ENCODE measurements at places on chromosomes 4 and X.

DNA sequence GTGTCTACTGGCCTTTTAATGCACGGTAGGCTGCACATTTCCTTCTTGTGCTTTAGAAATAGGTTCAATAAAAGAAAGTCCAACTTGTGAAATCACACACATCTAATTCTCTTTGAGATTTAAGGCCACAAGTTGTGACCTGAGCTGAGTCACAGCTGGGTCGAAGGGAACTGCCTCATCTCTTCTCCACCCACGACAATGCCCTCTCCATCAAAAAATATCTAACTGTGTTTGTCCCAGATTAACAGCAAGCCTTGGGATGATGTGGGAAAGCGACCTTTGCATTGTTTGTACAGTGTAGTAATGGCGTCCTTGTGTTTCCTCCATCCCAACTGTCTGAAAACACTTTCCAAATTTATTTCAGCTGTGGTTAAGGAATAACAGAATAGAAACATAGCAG lies 168.9 kb downstream of the AMELX start:
- DNase-seq, result no peak

- no peak for DNase-seq
Measured at GRCh38 chr4:131304686-131305085, 1844.4 kb upstream of the PCDH10 start.

GRCh38 chr4:41657561-41657960 lies 91.0 kb downstream of the PHOX2B start:
- DNase-seq, result no peak

DNA sequence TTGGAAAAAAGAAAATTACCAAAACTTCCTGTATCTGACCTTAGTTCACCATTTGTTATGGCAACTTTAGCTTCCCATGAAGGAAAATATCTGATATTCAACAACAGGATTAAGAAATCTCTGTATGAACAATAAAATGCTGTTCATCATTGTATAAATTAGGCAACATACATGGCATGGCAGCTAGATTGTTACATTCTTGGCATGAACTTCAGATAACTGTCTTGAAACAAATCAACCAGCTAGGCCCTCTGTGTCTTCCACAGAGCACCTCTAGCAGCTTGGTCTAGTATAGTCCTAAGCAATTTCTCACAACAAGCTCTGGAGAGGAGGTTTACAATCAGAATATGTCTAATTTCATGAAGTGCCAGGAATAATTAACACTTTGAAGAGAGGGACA lies 105.4 kb upstream of the PCDH7 start:
- no peak for DNase-seq

- DNase-seq, result no peak
Measured at GRCh38 chr4:151753056-151753455, 7.8 kb downstream of the GATB start.

GRCh38 chr4:72357908-72358307 lies 211.1 kb downstream of the ADAMTS3 start:
- DNase-seq, result no peak

GRCh38 chrX:3286196-3286945 lies 60.1 kb downstream of the MXRA5 start:
- peak; percentile 96 for DNase-seq

DNA sequence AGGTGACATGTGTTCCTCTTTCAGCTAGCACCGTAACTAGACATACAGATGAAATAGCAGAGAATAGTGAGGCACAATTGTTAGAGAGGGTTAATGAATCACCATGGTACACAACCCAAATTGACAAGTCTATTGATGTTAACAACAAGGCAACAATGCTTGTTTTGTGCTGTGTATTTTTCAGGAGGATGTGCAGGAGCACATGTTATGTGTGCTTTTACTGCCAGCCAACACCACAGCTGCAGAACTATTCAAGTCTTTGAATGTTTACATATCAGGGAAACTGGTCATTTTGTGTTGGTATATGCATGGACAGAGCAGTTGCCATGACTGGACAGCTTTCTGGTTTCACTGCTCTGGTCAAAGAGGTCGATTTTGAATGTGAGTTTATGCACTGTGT lies 32.8 kb downstream of the STBD1 start:
- no peak for DNase-seq

DNA sequence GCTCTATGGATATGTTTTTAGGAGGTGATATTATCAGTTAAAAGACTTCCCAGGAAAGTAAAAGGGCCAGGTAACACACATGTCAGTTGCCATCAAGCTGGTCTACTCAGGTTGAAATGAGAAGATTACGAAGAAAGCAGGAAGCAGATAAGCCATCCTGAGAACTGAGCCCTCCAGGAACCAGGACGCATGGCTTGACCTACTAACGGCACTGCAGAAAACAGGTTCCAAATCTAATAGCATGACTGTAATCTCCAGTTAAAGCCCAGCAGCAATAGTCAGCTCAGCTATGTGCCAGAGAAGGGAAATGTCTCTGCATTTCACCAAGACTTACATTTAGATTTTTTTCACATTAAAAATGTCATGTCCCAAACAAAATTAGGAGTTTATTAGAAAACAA lies 77.9 kb downstream of the APBB2 start:
- no peak for DNase-seq

DNA sequence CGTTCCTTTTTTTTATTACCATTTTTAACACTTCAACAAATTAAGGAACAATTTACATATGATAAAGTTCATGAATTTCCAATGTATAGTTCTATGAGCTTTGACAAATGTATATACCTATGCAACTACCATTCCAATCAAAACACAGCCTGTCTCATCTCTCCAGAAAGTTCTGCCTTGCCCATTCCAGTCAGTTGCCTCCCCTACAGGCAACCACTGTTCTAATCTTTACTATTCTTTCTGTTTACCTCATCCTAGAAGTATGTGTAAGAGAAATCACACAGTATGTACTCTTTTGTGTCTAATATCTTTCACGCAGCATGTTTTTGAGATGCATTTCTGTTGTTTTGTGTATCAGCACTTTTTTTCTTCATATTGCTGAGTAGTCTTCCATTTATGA lies 224.9 kb downstream of the KIT start:
- peak; percentile 35 for DNase-seq

- no peak for DNase-seq
Measured at GRCh38 chrX:13786048-13786447, 30.8 kb downstream of the GPM6B start.

DNA sequence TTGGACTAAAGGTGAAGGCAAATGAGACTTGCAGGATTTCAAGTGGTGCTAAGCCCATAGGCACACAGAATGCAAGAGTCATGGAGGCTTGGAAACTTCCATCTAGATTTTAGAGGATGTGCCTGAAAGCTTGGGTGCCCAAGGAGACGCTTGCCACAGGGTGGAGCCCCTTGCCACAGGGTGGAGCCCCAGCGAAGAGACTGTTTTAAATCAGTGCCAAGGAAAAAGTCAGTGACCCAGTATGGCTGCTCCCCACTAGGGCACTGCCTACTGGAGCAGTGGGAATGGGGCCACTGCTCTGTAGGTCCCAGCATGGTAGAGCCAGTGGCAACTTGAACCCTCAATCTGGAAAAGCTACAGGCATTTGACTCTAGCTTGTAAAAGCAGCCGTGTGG lies 794.2 kb upstream of the LCORL start:
- DNase-seq, result no peak

DNA sequence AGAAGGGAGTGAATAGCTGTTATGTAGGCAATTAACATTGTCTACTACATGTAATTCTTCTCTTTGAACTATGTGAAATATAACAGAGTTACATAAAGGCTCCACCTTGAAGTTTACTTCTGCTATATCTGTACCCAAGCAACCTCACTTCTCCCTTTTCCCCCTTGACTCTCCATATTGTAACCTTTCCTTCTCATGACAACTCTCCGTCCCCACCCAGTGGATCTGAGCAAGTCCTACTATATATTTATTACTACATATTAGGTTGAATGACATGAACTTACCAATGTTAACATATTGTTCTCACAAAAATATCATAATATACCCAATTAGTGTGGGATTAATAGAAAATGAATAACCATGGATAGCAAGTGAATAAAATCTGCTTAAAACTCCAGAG lies 93.2 kb upstream of the ATP8A1 start:
- DNase-seq, result no peak

DNA sequence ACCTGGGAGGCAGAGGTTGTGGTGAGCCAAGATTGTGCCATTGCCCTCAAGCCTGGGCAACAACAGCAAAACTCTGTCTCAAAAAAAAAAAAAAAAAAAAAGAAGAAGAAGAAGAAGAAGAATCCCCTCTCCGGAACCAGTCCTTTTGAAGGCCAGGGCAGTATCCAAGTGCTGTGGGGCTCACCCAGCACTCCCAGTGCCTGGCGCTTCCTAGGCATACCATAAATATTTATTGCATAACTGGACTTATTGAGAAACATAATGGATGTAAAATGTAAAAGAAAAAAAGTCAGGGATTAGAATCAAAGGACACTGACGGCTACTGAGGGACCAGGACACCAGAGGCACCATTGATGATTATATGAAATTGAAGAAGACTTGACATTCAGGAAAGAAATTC lies 162.1 kb upstream of the KIT start:
- no peak for DNase-seq

- no peak for DNase-seq
Measured at GRCh38 chrX:23118163-23118562, 118.4 kb downstream of the DDX53 start.

DNA sequence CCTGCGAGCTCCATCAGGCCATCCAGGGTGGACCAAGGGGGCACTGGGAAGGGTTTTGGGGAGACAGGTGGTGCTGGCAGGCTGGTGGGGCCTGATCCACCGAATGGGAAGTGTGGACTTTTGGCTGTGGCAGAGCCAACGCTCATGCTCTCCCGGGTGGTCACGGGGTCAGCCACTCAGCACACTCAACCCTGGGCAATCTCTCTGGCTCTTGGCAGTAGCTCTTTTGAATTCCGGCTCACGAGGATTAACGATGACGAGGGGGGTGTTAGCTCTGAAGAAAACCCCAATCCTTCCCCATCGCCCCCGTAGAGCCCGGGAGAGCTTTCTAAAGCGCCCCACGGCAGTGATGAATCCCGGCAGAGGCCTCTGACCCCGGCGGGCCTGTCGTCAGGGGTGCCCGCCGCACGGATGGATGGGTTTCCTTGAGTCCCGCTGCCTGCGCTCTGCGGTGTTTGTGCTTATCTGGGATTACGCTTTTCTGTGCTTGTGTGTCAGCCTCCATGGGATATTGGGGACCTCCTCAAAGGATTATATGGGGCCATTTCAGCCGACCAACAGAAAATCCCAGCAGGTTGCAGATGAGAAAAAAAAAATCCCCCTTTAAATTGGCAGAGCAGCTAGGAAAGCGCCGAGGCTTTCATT lies 156.8 kb upstream of the PSAPL1 start:
- DNase-seq, result no peak

DNA sequence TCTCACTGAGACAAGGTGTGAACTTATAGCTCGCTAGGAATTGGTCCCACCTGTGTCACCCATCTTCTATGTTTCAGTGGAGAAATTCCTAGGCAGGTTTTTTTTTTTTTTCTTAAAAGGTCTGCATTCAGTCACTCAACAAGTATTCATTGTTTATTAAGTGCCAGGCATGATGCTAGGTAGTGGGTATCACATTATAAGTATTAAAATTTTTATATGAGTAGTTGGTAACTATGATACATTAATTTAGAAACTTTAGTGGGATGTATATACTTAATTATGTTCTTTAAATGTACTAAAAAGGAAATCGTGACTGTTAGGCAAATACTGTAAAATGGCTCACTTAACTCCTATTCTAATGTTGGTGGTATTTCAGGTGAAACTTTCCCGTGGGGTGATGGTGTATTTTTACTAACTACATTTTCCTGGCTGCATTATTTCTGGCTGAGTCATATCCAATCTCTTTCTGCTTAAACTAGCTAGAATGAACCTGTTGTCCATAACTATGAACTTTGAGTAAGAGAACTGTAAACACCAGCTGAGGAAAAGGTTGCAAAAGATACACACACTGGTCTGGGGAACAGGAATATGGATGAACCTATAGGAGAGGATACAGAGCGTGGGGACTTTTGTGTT lies 49.3 kb upstream of the MED14 start:
- DNase-seq, result no peak

DNA sequence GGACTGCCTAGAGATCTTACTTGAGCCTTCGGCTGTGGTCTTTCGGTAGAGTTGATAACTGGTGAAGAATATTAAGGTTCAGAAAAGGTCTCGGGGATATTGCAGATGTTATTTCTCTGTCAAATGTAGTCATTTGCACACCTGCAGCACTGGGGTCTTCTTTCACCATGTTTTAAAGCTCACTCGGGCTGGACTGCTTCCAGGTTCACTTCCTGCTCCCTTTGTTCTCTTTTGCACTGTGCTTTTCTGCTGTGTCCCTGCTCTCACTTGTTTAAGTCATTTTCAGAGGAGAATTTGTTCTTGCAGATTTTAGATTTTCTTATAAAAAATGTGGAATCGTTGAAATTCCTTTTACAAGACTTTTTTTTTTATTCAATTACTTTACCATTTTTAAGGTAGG lies 68.5 kb downstream of the BMPR1B start:
- no peak for DNase-seq

- peak; percentile 41 for DNase-seq
Measured at GRCh38 chr4:14289708-14290107, 662.2 kb upstream of the BOD1L1 start.

DNA sequence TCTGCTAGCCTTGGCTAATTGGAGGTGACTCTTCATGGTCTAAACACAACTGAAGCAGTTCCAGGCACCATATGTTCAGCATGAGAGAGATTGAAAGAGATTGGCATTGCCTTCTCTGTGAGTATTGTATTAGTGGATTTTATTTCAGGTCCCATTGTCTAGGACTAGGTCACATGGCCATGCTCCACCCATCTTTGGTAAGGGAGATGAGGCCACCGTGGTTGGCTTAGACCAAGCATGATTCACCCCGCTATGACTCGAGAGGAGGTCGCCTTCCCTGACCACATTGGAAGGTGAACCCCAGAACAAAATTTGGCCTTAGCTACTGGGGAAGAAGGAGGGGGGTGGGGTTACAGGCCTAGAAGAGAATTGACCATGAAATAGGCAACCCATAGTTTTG lies 109.9 kb upstream of the BCOR start:
- DNase-seq, result no peak

DNA sequence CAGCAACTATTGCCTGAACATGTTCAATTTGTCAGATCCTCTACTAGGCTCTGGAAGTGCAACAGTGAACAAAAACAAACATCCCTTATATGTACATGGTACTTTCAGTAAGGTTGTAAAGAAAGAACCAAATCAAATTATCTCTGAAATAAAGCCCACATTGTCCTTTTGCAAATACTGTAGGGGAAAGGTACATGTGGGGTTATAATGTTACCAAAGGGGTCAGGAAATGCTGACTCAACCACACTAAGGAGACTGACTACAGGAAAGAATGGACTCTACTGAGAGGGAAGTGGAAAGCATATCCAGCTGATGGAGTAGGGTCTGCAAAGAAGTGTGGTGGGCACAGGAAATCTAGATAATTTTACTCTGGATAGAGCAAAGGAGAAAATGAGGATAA lies 61.5 kb downstream of the PCDH18 start:
- no peak for DNase-seq
